ENCODE measurements at places on chromosomes 11 and 22. TPM values are rescaled to one million over a fixed set of nuclear protein-coding genes. Genes with fewer than 3 reads are reported as not detected.

The DDI1 gene
- not detected for polyA plus RNA-seq

The SORL1 gene
- 30.2 TPM for polyA plus RNA-seq

GRCh38 chr22:28344918-28345703 lies 334.5 kb downstream of the TTC28 start:
- no peak for DNase-seq

DNA sequence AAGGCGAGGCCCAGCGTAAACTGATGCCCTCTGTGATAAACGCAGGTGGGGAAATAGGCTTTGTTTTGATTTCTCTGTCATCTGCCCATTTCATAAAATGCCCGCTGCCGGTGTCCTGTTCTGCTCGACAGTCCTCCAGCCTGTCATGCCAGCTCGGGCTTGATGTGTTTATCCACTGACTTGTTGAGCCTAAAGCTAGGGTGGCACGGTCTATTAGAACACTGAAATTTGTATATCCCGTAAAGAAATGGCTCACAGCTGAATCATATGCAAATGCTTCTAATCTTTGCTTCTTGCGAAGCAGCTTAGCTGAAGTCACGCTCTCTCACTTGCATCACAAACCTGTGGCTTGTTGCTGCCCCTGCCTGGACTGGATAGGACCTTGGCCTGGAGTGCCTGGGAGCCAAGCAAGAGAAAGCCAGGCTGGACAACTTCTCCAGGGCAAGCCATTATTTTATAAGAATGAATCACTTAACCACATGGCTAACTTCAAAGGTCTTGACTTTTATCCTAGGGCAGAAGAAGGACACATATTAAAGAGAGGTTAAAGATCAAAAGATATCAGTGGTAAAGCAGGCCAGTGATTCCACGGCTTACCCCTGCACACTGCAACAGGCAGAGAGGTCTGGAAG lies 33.1 kb downstream of the EHF start:
- no peak for DNase-seq

GRCh38 chr22:26461188-26461810 lies 22.3 kb downstream of the HPS4 start:
- DNase-seq = no peak

- DNase-seq = no peak
Observed at GRCh38 chr22:36922711-36923110, 9.3 kb downstream of the CSF2RB start.

GRCh38 chr11:104946907-104947306 lies 21.5 kb downstream of the CASP4 start:
- no peak for DNase-seq

GRCh38 chr11:131756479-131757110 lies 386.2 kb downstream of the NTM start:
- no peak for DNase-seq

GRCh38 chr22:17958166-17958565 lies 66.2 kb downstream of the MICAL3 start:
- DNase-seq = no peak
